Activated CD4-positive, alpha-beta T cell treated with anti-CD3 and anti-CD28 coated beads, Interleukin-2, Interleukin-4, amounts not matched to agents 100 ng/mL and 50 ng/mL, durations not matched to agents 16 hours and 8 hours (primary cell): ENCODE measurements at places on chromosomes 4 and X.

DNA sequence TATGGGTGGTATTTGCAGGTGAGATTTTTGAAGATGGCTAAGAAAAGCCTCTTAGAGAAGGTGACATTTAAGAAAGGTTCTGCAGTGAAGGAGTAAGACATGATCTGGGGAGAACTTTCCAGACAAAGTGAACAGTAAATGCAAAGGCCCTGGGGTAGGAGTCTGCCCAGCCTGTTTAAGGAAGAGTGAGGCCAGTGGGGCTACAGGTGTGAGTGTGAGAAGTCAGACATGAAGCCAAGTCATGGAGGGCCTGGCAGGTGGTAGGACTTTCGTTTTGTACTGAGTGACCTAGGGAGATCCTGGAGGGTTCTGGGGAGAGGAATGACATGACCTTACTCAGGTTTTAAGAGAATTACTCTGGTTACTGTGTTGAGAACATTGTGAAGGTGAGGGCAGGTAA lies 21.5 kb downstream of the COQ2 start:
- no peak for DNase-seq

DNA sequence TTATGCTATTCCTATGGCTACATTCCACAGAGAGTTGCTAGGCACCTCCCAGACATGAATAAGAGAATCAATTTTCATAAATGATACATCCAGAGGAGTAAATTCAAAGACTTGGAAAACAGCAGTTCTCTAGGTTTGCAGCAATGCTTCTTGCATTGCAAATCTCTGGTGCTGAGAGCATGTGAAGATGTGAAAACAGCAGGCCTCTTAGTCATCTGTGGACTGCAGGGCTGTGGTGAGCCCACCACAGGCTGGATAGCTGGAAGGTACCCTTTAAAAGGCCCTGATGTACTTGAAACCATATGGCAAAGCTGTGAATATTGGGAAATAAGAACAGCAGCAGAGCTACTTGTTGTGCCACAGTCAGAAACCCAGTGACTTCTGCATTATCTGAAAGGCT lies 2135.9 kb downstream of the ARAP2 start:
- no peak for DNase-seq

GRCh38 chr4:139916041-139916440 lies 237.9 kb downstream of the MAML3 start:
- DNase-seq: no peak

GRCh38 chr4:183485411-183486160 lies 19.3 kb upstream of the ING2 start:
- DNase-seq: no peak

DNA sequence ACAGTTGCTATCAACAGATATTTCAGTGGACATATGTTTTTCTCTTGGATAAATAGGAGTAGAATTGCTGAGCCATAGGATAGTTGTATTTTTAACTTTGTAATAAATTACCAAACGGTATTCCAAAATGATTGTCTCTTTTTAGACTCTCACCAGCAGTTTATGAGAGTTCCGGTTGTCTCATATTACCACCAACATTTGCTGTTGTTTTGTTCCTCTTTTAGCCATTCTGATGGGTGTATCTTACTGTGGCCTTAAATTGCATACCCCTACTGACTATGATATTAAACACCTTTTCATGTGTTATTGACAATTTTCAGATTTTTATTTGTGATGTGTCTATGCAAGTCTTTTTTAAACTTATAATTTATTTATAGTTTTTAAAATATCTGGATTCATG lies 39.7 kb downstream of the SNX25 start:
- DNase-seq: no peak

- no peak for DNase-seq
Measured at GRCh38 chr4:14340321-14340720, 662.0 kb upstream of the CPEB2 start.

DNA sequence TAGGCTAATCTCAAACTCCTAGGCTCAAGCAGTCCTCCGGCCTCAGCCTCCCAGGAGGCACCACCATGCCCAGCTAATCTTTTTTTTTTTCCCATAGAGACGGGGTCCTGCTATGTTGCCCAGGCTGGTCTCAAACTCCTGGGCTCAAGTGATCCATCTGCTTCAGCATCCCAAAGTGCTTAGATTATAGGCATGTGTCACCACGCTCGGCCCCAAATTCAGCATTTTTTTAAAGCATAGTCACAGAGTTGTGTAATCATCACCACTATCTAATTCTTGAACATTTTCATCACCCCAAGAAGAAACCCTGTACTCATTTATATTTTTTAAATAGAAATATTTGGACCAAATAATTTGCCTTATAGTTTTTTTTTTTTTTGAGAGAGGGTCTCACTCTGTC lies 10.3 kb downstream of the CENPI start:
- DNase-seq: no peak

DNA sequence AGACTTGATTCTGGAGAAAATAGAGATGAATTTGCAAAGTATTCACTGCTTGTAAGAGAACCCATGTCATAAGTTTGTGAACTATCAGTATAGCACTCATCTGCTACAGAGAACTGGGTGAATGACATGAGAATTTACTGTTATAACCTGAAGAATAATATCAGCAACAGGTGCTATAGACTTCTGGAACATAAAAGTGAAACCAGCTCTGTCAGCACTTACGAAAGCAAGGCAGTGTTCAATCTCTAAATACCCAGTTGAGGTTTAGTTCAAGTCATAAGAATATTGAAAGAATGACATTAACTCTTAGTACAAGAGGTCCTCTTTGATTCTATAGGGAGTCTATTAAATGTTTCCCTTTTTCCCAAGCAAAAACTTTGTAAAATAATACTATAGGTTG lies 232.9 kb upstream of the ANKRD50 start:
- DNase-seq: no peak

GRCh38 chr4:165813606-165814005 lies 59.4 kb upstream of the TLL1 start:
- DNase-seq: no peak

DNA sequence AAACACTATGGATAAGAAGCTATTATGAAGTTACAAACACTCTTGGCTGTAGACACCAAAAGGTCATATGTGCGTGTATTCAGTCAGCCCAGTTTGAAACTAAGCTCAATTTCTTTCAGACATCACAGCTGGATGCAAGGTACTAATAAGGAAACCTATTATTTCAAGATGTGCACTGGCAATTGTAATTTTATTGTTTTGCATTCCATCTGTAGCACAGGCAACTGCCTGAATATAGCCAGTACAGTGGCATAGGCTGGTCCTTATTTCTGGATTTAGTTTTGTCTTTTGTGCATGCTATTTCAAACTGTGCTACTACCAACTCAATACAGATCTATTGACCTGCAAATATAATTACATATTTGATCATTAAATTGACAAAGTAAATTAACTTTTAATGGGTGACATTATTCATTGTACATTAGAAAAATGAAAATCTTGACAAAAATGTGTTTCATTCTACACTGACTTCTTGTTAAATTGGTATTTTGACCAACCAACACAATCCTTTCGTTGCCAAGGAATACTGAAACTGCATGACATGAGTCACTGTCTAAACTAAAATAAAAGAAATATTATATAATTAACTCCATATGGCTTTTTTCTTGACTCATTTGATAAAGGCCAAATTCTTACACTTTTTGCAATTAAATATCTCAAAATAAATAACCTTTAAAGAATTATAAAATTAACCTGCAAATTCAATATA lies 594.3 kb upstream of the ADGRL3 start:
- no peak for DNase-seq

GRCh38 chrX:15739886-15740285 lies 1.8 kb downstream of the CA5B start:
- DNase-seq: no peak

GRCh38 chrX:21374994-21375707 lies 933 bp downstream of the CNKSR2 start:
- no peak for DNase-seq
